ENCODE measurements at places on chromosomes 13 and 19.

DNA sequence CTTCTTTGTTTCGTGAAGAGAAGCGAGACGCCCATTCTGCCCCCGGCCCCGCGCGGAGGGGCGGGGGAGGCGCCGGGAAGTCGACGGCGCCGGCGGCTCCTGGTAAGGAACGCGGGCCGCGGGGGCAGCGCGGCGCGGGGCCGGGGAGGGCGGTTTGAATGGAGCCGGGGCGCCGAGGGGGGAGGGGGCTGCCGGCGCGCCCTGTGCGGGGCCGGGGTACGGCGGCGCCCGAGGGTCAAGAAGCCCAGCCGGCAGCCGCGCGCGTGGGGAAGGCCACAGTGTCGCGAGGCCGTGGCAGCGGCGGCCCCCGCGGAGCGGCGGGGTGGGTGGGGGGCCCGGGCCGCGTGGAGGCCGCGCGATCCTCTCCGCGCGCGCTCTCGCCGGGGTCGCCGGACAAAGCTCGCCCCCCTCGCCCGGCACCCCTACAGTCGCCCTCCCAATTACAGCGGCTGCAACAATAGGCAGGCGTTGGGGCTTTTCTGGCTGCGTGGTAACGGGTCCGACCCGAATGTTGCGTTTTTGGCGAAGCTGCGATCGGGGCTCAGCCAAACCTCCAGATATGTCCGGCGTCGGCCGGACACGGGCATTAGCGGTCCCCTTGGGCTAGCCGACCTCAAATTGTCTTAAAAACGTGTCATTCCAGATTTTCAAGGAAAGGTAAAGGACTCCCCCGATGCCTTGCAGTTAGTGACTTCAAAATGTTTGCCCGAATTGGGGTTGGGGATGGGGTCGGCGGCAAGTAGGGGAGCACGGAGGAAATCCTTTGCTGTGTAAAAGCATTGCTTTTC, 437 bp downstream of the SMARCA4 start:
- DNase-seq, result no peak

GRCh38 chr19:34232566-34233481, 21.5 kb upstream of the GARRE1 start:
- no peak for DNase-seq

DNA sequence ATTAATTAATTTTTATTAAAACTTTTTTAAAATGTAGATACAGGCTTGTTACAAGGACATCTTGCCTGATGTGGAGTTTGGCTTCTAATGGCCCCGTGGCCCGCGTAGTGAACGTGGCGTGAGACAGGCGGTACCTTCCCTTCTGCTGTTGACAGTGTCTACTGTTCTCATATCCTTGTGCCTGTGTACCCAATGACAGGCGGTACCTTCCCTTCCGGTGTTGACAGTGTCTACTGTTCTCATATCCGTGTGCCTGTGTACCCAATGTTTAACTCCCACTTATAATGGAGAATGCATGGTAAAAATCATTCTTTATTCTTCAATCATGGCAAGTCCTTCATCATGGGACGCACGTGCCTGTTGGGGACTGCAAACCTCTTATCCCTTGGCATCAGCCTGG, 79.1 kb upstream of the ZNF835 start:
- no peak for DNase-seq

DNA sequence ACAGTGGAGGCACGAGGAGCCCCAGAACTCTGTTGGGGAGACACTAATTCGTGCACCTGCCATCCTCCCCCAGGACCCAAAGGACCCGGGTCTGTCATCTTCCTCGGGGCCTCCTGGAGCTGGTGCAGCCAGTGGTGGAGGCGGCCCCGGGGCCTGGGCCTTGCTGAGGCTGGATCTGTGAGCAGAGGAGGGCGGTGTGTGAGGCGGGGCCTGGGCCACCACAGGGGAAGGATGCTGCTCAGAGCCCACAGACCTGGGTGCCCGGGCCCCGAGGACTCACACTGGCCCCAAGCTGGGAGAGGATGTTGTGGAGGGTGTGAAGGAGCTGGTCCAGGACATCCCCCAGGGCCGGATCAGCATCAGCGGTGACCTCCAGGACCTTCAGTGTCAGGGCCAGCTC, 8.3 kb downstream of the IFNL3 start:
- no peak for DNase-seq

DNA sequence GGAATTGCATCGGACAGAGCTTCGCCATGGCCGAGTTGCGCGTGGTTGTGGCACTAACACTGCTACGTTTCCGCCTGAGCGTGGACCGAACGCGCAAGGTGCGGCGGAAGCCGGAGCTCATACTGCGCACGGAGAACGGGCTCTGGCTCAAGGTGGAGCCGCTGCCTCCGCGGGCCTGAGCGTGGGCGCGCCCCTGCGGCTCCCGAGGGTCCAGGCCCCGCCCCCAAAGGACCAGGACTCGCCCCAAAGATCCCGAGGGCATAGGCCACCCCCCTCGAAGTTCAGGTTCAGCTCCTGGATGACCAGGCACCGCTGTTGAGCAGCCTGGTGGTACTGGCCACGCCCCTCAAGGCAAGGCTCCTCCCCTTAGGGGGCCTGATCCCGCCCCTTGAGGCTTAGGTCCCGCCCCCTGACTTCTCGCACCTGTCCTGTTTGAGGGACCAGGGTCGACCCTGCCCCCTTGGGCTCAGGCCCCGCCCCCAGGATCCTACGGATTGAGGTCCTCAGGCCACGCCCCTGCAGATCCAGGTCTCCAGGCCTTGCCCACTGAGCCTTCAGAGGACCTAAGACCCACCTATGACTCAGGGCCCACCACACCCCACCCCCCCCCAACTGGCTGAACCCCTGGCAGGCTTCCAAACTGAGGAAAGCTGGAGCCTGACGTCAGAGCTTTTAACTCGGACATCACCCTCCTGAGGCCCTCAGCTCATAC, 43.1 kb downstream of the CYP4F22 start:
- DNase-seq, result peak; percentile 62

- DNase-seq, result no peak
Measured at GRCh38 chr13:98835156-98835555, 82.7 kb upstream of the SLC15A1 start.

DNA sequence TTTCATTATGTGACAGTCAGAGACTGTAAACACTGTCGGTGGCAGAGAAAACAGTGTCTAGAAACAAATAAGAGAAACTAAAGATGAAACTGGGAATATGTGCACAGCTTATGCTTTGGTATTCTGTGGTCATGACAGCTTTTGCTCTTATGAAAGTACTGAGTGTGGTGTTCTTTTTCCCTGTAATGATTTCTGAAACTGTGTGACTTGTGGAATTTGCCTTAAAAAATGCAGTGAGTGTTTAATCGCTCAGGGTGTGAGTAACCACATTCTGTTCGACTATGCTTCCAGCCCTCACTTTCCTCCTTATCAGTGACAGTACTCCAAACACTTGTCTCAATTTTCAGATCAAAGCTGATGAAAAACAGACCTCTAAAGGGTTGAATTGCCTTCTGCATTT, 66.9 kb upstream of the DIAPH3 start:
- no peak for DNase-seq

DNA sequence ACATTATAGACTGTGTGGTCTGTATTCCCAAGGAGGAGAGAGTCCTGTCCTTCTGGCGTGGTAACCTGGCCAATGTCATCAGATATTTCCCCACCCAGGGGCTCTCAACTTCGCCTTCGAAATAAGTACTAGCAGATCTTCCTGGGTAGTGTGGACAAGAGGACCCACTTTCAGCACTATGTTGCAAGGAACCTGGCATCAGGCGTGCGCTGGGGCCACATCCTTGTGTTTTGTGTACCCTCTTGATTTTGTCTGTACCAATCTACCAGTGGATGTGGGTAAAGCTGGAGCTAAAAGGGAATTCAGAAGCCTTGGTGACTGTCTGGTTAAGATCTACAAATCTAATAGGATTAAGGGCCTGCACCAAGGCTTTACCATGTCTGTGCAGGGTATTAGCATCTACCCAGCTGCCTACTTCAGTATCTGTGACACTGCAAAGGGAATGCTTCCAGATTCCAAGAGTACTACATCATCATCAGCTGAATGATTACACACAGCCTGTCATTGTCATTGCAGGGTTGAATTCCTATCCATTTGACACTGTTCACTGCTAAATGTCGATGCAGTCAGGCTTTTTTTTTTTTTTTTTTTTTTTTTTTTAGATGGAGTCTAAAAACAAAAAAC, 148.0 kb downstream of the PRR20E start:
- no peak for DNase-seq

GRCh38 chr13:48567515-48568369, 34.9 kb upstream of the RCBTB2 start:
- no peak for DNase-seq

DNA sequence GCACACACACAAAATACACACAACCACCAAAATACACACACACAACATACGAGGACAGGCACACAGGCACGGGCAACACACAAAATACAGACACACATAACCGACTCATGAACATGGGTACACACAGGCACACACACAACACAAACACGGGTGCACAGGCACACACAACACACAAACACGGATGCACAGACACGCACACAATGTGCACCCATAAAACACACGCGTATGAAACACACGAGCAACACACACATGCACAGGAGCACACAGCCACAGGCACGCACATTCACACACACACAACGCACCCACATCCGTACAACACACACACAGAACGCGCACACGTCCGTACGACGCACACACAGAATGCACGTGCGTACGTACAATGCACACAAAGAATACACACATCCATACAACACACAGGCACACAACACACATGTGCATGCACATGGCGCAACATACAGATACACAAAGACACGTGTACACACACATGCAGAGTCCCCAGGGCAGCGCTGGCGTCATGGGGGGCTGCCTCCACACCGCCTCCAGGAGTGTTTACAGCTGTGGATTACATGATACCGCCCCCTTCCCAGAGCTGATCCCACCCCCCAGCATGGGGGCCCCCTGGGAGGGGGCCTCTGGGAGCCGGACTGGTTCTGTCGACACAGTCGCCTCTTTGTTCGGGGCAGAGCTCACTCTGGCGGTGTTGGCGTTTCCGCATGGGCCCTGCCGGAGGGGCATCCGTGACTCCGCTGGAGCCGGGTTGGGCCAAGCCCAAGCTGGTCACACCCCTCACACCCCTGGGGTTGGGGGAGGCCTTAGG, 2.9 kb downstream of the SBNO2 start:
- DNase-seq, result no peak

- peak; percentile 50 for DNase-seq
Measured at GRCh38 chr19:18433015-18433691, 4.8 kb downstream of the ISYNA1 start.

DNA sequence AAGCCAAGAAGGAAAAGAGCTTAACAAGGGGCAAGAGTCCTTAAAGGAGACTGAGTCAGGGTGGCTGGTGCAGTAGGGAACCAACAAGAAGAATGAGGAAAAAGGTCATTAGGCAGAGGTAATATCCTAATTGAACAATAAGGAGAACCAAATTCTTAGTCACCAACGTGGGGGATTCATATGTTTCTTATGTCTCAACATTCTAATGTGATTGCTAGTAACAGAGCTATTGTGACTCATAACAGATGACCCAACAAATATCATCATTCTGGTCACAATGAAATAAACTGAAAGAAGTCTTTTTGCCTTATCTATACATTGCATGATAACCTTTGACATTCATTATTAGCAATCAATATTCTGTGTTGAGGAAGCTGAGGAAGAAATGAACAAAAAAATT, 101.6 kb downstream of the RAP2A start:
- no peak for DNase-seq

DNA sequence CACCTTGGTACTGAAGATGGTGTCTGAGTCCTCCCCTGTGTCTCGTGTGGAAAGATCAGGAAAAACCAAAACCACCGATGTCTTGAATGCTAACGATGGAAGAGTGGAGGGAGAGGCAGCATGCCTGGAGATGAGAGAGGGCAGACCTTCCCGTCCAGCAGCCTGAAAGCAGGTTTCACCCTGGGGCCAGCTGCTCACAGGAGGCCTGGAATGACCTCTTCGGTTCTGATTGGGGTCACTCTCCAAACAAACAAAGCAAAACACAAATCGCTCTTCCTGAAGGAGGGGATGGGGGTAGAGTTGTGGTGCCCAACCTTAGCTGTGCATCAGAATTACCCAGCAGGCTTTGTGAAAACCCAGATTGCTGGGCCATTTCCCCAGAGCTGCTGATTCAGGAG, 142.3 kb upstream of the SOX1 start:
- DNase-seq, result no peak

DNA sequence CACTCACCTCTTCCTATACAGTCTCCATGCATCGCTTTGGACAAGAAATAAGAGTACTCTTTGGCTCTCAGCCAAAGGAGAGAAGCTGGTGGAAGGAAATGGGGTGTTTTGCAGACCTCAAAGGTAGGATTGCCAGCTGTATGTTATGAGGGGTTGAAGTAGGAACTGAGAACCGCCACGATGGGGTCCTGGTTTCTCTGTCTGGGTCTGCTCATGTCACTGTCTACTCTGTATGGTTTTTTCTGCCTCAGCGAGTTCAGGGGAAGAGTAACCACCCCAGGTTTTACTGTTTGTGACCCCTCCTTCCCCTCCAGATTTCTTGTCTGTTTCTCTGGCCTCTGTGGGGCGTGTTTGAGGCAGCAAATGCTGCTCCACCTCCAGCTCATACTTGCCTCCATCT, 4.1 kb downstream of the ZNF805 start:
- no peak for DNase-seq

GRCh38 chr13:88086577-88086976, 415.4 kb downstream of the SLITRK5 start:
- no peak for DNase-seq

DNA sequence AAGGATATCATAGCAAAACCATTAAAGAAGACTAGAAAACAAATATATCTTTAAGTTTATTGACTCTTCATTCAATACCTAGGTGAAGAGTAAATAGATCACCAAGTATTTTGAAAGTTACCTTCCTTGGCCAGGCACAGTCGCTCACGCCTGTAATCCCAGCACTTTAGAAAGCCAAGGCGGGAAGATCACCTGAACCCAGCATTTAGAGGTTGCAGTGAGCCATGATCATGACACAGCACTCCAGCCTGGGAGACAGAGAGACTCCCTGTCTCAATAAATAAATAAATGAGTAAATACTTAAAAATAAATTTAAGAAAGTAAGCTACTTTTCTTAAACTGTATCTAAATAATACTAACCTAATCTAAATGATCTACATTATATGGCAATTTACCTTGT, 8.9 kb upstream of the WBP4 start:
- no peak for DNase-seq

DNA sequence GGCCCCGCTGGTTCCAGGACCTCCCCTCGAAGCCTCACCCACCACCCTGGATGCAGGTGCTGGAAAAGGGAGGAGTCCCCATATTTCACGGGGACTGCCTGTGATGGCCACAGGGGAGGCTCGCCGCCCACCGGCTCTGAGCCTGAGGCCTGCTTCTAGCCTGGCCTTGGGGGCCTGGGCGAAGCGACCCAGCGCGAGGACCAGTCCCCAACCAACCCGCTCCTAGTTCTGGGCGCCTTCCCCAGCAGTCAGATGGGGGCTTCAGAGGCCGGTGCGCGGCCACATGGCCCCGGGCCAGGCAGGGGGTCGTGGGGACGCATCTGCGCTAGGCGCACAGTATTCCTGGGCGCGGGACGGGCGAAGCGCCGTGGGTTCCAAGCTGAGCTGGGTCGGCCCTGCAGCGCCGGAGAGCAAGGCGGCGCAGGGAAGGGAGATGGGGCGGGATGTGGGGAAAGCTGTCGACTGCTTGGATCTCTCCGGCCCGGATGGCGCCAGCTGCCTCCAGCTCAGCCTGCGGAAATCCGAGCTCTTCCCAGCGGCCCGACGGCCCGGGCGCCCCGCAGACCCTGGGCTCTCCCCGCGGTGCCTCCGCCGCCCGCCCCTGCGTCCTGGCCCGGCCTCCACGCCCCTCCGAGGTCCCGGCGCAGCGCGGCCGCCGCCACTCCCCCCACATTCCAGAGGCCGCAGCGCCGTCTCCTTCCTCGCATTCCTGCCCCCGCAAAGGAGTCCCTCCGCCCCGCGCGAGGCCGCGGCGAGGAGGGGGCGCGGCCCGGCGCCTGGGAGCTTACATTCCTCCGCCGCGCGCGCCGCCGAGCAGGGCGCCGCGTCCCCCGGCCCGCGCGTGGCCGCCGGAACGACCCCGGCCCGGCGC, at the start of gene WTIP:
Gene WTIP, plus strand, starts transcription at position 788 of the 871 bp plus-strand sequence. CDS start 217 bp downstream, outside the sequence.
- no peak for DNase-seq

All from stimulated activated CD4-positive, alpha-beta T cell treated with anti-CD3 and anti-CD28 coated beads, Interleukin-1b, Interleukin-23, amount 100 ng/mL, for 4 hours (primary cell).